ENCODE measurements at places on chromosomes 6 and 20.

DNA sequence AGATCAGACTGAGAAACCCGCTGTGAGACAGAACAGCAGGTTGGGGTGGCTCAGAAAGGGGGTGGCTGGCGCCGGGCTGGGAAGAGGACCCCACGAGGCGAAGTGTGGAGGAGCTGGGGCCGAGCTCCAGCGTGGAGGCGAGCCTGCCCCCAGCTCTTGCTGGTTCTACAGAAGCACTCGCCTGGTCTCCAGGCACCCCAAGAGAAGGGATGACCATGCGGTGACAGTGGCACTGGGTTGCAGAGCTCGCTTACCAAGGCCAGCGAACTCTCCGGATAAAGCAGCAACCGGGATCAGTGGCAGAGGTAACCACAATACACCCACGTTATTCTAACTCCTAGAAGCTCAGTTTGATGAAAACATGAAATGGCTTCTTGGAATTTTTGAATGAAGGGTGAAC, 26.5 kb downstream of the THBS2 start:
- DNase-seq: no peak

DNA sequence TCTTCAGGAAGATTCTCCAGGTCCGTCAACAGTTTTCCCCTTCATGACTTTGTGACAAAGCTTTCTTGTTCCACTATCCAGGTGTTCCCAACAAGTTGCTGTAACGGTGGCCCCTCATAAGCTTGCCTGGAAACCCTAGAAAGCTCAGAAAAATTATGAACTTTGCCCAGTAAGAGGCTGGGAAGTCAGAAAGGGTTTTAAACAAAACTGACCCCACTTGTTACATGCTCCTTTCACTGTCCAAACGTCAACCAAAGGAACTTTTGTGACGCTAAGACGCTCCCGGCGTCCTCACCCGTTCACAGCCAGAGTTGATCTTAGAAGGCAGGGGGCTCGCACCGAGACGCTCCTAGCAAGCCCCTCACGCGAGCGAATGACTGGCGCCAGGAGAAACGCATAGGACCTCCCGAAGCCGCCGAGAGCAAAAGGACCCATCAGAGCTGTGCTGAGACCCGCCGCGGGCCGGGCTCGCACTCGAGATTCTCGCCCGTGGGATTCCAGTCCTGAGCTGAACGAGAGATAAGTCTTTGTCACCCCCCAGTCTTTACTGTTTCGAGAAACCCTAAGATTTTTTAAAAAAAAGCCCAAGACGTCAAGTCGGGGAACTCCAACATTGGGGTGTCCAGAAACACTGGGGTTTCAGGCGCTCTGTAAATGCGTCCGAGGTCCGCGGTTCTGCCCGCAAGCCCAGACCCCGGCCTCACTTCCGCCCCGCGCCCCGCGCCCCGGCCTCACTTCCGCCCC, 544 bp upstream of the ACAT2 start:
- no peak for DNase-seq

DNA sequence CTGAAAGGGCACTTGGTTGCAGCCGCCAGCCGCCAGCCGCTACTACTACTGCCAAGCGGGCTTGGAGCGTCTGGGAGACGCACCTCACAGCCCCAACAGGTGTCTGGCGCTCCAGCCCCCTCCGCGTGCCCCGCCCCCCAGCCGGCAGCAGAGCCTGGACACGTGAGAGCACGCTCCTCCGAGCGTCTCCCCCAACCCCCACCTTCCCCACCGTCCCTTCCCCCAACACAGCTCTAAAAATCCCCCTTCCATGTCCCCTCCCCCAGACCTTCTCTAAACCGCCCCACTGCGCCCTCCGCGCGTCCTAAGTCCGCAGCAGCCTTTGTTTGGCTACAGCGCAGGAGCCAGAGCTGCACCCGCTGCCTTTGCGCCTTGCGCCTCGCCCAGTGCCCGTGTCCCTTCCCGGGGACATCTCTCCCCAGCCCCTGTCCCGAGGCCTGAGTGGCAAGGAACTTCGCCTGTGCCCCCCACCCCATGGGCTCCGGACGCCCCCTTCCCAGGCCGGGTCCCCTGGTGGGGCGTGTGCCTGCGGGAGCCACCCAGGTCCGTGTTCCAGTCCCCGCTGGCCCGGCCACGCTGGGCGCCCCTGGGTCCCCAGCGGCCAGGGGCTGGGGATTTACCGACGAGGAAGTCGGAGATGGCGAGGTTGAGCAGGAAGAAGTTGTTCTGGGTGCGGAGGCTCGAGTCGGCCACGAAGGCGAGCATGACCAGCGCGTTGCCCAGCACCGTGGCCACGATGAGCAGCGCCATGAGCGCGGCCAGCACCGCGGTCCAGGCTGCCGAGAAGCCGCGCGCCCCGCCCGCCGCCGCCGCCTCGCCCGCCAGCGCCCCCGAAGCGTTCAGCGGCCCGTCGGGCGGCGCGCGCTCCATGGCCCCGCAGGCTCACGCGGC, 732 bp downstream of the HRH3 start:
- DNase-seq: no peak

- no peak for DNase-seq
These were observed 3.0 kb upstream of the PRDM13 start for GRCh38 chr6:99603421-99604165.

GRCh38 chr20:52191132-52191915, at the start of gene ZFP64:
TSS of gene ZFP64 (minus strand) at chr20:52191779. CDS start at chr20:52191636, 143 bp downstream.
- peak; percentile 84 for DNase-seq

DNA sequence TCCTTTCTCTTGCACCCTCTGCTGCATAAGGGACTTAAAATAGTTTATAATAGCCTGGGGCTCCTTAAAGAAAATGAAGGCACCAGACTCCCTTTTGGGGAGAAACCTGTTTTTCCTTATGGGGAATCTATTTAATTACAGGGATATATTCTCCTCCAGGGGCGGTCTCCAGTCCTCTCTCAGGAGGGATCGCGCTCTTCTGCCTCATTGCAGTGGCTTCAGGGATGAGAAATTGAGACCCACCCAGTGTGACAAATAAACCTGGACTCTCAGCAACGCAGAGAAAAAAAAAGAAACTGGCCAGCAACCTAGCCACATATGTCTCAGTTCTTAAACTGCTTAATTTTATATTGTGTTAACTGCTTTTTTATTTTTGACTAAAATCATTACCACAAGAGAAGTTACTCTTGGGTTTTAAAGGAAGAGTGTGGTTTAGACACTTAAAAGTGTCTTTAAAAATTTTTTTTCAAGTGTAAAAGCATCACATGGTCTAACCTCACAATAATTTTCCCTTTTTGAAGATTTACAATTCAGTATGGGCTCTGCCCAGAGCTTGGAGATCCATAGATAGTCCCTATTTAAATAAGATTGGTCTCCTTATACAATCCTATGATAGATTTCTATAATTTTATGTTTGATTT, 11.7 kb upstream of the GOPC start:
- DNase-seq: no peak

- DNase-seq: peak; percentile 41
These were observed 8.5 kb downstream of the TPD52L2 start for GRCh38 chr20:63873477-63873971.

- DNase-seq: no peak
These were observed 46.8 kb downstream of the EIF2S2 start for GRCh38 chr20:34065260-34065659.

DNA sequence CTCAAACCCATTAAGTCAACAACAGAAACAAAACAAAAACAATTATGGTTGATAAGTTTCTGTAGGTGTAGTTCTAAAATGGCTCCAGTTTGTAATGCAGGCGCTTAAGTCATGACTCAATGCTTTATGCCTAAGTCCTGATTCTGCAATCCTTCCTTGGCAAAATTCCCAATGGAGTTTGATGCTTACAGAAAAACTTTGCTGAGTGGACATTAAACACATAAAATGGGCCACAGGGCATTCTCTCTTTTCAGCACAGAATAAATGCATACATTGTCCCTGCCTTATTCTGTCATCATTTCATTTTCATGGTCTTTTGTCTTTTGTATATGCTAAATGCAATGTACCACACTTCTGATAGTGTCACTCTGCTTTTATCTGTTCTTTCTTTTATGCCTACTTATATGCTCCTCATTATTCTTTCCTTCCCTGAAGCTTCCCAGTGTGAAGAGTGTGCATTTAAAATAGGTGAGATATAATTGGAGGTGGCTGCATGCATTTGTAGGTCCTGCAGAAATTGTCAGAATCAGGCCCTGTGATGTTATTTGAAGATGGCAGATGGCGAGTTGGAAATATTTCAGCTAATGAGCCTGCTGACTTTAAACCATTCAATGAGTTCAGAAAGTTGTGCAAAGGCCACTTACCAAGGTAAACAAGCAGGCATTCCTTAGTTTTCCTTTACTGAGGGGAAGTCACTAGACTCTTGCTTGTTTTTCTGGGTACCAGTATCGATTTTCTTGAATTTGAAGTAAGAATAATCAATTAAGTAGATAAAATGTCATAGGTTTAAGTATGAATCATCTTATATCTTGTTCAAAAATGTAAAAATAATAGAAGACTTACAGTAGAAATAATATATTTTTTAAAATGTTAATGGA, 313.1 kb downstream of the TRDN start:
- DNase-seq: no peak

All from ascending aorta (tissue), 2 donors.